ENCODE measurements at places on chromosomes 16 and 17.

DNA sequence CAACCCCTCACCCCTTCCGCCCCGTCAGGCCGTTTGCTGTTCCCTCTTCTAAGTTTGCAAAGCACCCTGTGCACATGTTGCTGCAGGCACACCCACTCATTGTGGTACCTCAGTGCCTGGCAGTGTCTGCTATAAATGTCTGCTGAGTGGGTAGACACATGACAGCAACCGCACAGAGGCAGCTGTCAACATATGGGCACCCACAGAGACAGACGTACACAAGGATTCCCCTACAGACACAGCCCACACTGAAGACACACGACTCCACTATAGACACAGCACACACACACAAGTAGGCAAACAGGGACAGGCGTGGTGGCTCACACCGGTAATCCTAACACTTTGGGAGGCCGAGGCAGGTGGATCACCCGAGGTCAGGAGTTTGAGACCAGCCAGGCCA, 17.8 kb upstream of the CRK start:
- DNase-seq = no peak

DNA sequence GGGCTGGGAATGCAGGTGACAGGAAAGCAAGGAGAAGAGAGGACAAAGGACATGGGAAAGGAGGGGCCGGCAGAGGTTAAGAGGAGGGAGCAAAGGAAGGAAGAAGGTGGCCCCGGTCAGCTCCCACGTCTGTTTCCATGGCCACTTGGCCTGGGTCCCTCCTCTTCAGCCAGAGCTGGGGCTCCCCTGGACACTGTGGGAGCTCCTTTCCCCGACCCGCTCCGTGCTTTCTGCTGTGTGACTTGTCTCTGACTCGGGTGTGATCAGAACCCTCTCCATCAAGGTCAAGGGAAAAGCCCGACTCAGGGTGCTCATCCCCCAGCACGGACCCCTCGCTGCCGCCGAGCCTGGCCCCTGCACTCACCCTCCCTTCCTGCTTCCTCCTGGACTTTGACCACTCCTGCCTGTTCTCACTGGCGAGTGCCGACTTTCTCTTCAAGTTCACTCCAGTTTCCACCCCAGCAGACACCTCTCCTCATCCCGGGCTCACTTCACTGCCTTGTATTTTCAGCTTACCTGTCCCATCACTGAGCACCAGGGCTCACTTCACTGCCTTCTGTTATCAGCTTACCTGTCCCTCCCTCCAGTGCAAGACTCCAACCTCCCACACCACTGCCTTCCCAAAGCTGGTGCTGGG, 61.2 kb downstream of the MEAK7 start:
- no peak for DNase-seq

- no peak for DNase-seq
Measured at GRCh38 chr17:64174686-64175456, 44.9 kb upstream of the ERN1 start.

- DNase-seq = no peak
Measured at GRCh38 chr17:60887614-60888028, 210.0 kb downstream of the BCAS3 start.

DNA sequence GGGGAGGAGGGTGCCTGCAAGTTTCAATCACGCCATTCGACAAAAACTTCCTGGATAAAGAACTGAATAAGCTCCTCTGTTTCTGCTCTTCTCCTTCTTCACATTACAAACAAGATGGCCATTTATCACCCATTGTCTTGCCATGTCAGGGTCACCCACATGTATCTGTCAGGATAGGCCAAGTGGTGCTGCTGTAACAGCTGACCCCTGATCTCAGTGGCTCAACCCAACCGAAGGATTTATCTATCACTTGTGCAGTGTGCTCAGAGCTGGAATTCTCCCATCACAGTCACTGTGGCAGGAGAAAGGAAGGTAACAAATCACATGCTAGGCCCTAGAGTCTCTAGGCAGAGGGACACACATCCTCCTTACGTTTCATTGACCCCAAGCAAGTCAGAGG, 210.0 kb upstream of the CDH5 start:
- DNase-seq = no peak

GRCh38 chr16:88561485-88562359, 8.5 kb upstream of the ZC3H18 start:
- DNase-seq = peak; percentile 45

GRCh38 chr17:75594499-75595283, 7.1 kb downstream of the MYO15B start:
- no peak for DNase-seq

DNA sequence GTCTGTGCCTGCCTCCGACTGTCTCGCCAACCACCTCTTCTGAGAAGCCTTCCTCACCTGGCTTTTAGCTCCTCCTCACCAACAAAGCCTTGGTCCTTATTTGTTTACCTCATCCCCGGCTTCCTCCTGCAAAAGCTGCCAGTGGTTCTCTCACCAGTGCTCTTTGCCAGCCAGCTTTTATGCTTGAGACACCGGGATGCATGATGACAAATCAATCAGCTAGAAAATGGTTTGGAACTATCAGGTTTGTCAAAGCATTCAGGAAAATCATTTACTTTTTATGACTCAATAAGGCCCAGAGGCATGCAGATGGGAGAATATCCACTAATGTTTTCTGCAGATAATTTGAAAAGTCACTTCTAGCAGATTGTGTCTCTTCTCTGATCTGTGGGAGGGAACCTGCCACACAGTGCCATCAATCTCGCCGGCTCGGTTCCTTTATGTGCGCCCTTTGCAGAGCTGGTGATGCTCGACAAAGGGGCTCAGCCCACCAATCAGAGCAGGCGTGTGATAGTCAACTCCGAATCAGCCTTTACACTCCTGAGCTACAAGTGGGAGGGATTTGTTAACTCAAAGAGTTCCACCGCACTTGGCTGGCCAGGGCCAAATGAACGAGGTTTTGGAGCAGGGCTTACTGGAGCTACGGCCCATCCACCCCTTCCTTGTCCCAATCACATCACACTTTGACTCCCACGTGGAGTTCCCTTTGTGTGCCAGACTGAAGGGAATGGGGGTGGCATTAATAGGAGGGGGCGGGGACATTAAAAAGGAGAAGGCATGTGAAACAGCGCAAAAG, 85.8 kb downstream of the MRC2 start:
- peak; percentile 57 for DNase-seq
